Uterus (tissue), 4 donors: ENCODE measurements at places on chromosomes 5 and 9.

DNA sequence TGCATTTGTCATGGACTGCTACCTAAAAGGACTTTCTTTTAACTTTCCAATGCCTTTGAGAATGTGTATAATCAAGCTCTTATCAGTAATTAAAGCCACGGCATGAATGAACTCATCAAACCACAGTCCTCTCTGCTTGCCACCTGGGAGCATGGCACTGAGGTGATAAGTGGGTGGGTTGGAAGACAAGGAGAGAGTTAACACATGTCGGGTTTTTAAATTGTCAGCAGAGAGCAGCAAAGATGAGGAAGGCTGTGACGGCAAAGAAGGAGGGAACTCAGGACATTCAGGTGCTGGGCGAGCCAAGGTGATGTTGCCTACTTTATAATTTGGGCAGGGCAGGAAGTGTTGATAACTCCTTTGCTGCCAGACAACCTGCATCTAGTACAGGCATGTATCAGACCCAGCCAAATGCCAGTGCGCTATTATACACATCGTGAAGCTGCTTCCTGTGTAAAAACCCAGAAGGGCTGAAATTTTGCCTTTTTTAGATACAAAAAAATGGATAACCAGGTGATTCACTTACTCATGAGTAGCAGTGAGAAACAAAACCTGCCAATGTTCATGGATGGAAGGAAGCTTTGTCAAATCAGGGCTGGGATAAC lies 269.1 kb downstream of the KIF4B start:
- DNase-seq = no peak

- DNase-seq = no peak
Measured at GRCh38 chr9:71485326-71485725, 283.0 kb downstream of the CEMIP2 start.

DNA sequence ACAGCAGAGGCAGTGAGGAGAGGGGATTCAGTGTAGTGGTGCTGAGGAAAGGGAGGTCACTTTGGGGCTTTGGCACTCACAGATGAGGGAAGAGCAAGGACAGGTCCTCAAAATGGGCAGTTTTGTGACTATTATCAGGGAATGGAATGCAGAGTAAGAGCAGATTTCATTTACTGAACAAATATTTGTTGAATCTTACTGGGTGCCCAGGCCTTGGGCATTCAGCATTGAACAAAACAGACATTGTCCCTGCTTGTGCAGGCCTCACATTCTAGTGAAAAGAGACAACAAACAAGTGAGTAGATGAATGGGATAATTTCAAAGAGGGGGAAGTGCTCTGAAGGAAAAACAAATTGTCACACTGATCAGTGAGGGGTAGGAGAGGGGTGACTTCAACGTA lies 404.1 kb downstream of the DMRT2 start:
- DNase-seq = no peak

DNA sequence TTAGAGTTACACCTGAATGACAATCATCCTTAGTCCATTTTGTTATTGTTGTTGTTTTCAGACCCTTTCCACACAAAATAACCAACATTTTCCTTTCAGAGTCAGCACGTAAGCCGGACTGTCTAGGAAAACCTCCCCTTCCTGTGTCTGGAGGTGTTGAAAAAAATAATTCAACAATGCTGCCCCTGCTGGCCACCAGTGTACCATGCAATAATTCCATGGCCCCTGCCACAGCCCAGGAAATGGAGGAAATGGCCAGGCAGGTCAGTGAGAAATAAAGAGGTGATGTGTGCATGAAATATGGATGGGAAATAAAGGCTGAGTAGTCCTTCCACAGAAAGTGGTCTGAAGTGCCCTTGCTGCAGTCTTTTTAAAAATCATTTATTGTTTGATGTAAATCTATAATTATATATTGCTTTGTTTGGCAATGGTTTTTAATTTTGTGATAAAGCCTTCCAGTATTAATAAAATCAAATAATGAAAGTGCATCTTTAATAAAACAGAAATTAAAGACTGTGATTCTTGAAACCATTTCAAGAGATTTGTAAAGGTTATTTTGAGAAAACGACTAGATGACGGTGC lies 152.8 kb upstream of the PAPPA start:
- DNase-seq = no peak
